Foreskin keratinocyte (primary cell): ENCODE measurements at places on chromosomes 7 and 10. TPM values are rescaled to one million over a fixed set of nuclear protein-coding genes. Genes with fewer than 3 reads are reported as not detected.
A peak's percentile ranks its signal among the peaks of the same experiment; 100 is the strongest.

RAMP3 gene
- total RNA-seq = not detected in 2 replicates

DNA sequence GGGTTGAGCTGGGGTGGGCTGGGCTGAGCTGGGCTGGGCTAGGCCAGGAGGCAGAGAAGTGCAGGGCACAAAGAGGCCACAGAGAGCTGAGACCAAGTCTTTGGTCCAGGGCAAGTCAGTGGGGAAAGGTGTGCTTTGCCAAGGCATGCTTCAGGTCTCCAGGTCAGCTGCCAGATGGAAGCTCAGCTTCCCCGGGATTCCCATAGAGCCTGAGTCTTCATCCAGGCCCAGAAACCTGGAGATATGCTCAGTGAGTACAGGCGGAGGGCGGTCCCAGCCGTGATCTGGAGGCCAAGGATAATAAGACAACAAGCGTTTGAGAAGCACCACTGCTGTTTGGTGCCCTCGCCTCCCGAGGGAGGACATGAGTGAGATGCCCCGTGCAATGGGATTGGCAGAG is 4.7 kb upstream of the CALN1 start:
- DNase-seq = no peak

DNA sequence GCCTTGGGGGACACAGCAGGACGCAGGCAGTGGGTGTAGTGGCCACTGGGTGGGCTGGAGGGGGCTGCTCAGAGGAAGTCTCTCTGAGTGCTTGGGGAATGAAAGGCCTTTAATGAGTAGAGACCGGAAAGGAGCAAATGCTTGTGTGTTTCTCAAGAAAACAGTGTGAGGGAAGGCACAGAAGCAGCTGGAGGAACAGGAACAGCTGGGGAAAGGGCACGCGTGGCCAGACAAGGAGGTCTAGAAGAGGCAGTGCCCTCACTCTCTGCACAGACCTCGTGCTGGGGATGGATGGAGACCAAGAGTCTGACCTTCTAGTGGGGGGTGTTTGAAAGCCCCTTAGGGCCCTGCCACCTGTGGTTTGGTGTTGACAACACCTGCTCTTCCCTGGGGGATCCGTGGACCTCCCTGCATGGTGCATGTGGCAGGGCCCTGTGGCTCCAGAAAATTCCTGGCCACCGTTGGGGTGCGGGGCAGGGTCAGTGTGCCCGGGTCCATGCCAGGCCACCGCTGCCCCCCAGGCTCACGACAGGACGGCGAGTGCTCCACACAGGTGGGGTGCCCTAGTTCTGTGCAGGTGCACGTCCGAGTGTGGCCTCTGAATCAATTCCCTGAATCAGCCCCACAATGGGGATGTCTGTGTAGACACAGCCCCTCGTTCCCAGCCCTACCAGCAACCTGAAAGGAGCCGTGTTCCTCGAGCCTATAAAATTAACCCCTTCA is 25.9 kb upstream of the FAM20C start:
- no peak for DNase-seq

TBX20 gene
- total RNA-seq = not detected in 2 replicates

- peak; percentile 15 for DNase-seq
Observed at GRCh38 chr10:987620-987869, 689 bp upstream of the GTPBP4 start.

TAS2R3 gene
- 0.25 and 0.44 TPM in 2 replicates for total RNA-seq

LDB3 gene
- total RNA-seq = not detected in 2 replicates
